ENCODE measurements at places on chromosomes 1 and 21.
A peak's percentile ranks its signal among the peaks of the same experiment; 100 is the strongest.

DNA sequence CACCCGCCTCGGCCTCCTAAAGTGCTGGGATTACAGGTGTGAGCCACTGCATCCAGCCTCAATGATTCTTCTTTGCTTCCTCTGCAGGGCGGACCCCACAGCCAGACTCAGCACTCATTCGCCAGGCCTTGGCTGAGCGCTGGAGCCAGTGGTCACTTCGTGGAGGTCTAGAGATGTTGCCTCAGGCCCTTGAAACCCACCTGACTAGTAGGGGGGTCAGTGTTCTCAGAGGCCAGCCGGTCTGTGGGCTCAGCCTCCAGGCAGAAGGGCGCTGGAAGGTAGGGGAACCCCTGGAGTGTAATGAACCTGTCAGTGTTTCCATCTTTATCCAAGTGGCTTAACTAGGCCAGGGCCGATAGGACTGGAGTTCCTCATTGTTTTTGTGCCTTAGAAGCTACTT, 2.7 kb downstream of the PPOX start:
- DNase-seq: no peak

DNA sequence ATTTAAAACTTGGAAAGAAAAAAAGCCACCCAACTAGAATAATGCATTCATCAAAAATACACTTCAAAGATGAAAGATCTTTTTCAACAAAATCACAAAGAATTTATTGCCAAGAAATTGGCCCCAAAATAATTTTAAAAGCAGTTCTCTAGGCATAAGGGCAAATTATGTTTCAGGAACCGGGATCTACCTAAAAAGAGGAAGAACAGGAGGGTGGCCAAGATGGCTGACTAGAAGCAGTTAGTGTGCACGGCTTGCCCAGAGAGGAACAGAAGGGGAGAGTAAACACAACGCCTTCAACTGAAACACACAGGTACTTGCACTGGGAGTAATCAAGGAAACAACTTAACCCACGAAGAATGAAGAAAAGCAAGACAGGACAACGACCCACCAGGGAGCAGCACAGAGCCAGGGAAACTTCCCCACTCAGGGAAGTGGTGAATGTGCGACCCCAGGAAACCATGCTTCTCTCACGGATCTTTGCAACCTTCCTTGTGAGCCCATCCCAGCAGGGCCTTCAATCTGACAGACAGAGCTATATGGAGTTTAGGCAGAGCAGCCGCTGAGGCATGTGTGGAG, 46.1 kb downstream of the ACKR1 start:
- no peak for DNase-seq

DNA sequence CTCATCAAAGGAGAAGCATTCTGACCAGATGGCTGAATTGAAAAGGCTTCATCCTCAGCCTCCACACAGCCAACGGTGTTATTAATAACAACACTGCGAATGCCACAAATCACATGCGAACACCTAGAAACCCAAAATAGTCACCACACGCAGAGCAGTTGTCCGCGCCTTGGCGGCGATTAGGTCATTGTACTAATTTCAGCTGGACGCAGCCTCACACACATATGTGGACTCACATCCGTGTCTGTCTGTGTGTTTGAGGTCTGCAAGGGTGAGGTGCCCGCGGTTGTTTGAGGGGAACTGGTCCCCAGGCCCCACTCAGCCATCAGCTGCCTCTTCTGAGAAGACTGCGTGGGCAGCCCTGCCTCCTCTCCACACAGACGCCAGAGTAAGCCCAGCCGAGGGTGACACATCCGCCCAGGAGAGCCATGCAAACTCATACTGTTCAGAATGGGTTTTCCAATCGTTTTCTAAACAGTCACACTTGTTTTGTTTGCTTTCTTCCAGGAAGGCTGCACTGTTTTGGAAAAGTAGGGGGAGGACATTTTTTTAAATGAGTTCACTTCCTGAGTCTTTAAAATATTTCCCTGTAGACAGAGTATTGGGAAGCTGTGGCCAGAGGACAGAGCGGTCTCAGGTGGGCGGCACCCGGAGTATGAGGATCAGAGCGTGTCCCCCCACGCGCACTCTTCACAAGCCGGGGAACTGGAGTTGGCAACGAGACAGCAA, 53.4 kb downstream of the TOMM20 start:
- peak; percentile 59 for DNase-seq

- DNase-seq: no peak
These were observed 250.1 kb downstream of the KCNH1 start for GRCh38 chr1:210883821-210884220.

GRCh38 chr1:201945863-201946223, 505 bp downstream of the LMOD1 start:
- DNase-seq: no peak

GRCh38 chr1:226108935-226109828, 46.7 kb downstream of the H3-3A start:
- no peak for DNase-seq

DNA sequence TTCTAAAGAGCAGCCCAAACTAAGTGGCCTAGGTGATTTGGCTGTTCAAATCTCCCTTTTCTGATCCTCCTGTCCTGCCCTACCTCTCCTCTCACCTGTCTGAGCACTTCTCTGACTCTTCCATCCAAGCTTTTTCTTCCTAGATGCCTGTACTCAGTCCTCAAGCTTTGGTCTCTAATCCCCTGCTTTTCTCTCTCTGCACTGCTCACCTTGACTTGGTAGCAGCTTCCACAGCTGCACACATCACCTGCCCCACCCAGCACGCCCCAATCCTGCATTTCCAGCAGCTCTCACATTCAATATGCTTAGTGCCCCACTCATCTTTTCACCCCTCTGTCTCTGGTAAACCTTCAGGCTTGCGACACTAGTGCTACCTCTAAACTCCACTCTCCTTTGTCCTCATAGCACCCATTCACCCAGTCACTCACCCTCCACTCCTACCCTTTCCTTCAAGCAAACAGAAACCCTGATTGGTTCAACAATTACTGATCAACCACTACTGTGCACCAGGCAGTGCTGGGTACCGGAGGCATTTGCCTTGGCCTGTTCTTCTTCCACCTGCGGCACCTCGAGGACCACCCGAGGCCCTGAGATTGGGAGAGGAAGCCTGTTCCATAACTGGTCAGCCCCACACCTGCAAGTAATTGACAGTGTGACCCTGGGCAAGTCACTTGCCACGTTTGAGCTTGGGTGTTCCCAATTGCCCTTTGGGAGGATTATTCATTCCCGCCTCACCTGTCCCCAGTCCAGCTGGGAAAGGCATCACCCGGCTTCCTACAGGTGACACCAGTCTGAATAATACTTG, 136.1 kb upstream of the EDN2 start:
- no peak for DNase-seq

GRCh38 chr1:17250601-17251000, 1.7 kb downstream of the PADI3 start:
- DNase-seq: no peak

Data from CD4-positive, CD25-positive, alpha-beta regulatory T cell (primary cell).